ENCODE measurements at places on chromosomes 1 and 21.

GRCh38 chr1:239368436-239369109 is 17.8 kb upstream of the CHRM3 start:
- DNase-seq = no peak

DNA sequence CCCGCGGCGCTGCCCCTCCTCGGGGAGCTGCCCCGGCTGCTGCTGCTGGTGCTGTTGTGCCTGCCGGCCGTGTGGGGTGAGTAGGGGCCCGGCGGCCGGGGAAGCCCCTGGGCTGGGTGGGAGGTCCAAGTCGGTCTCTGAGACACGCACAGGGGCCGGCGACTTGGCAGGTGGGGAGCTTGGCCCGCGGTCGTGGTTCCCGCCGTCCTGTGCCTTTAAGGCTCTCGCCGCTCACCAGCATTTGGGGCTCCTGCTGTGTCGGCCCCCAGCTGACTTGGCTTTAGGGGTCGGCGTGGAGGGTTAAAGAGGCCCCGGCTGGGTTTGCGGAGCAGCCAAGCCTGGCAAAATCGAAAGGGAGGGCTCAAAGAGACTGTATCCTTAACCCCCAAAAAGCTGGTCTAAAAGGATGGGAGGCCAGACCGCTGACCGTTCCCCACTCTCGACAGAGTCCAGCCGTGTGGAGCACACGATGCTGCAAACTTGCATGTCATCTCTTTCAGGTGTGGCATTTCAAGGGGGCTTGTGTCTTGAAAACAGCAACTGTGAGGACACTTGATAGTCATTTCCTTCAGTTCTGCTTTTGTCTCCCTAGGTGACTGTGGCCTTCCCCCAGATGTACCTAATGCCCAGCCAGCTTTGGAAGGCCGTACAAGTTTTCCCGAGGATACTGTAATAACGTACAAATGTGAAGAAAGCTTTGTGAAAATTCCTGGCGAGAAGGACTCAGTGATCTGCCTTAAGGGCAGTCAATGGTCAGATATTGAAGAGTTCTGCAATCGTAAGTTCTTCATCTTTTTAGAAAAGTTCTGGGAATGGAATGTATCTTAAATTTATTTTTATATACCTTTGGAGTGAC is 540 bp downstream of the CD55 start:
- peak; percentile 21 for DNase-seq

DNA sequence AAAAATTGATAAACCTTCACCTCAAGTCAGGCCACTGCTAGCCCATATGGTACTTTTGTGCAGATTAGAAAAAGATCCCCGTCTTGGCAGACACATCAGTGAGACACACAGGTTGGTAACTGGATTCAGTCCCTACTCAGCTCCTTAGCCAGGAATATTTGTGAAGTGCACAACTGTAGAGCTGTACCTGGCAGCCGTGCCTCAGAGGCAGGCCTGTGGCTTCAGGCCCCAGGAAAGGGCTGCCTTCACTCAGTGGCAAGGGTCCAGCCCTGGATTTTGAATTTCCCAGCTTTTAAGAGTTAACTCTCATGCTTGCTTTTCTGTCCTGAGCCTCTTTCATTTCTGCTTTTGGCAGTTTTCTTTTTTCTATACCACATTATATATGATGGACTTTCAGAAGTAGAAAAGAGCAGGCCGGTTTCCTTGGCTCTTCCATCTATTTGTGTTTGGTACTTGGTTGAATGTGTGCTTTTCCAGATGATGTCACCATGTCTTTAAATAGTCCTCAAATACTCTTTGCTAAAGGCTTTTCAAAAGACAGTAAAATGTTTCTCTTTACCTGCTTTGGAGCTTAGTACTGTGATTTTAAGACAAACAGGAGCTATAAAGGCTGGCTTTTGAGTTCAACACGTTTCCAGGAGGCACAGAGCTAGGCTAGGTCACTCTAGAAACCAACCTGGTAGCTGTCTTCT is 186.6 kb downstream of the AK5 start:
- no peak for DNase-seq

GRCh38 chr1:247385283-247385682 is 30.7 kb upstream of the NLRP3 start:
- DNase-seq = no peak

GRCh38 chr1:200873116-200873670 is 412 bp downstream of the GPR25 start:
- no peak for DNase-seq

DNA sequence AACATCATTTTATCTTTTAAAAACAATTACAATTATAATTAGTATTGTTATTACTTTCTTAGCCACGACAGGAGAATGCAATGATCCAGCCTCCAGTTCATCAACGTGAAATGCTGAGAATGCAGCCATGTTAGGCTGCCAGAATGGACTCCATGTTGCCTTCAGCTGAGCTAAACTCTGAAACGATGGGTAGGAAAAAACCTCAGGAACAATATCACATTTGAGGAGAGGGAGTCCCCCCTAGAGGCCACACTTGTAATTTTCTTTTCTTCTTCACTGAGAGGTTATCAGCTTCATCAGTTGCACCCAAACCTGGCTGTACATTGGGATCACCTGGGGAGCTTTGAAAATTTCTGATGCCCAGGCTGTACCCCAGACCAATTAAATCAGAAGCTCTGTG is 34.6 kb upstream of the DNAH14 start:
- no peak for DNase-seq

GRCh38 chr1:162984699-162985098 is 84.5 kb upstream of the RGS4 start:
- DNase-seq = no peak

DNA sequence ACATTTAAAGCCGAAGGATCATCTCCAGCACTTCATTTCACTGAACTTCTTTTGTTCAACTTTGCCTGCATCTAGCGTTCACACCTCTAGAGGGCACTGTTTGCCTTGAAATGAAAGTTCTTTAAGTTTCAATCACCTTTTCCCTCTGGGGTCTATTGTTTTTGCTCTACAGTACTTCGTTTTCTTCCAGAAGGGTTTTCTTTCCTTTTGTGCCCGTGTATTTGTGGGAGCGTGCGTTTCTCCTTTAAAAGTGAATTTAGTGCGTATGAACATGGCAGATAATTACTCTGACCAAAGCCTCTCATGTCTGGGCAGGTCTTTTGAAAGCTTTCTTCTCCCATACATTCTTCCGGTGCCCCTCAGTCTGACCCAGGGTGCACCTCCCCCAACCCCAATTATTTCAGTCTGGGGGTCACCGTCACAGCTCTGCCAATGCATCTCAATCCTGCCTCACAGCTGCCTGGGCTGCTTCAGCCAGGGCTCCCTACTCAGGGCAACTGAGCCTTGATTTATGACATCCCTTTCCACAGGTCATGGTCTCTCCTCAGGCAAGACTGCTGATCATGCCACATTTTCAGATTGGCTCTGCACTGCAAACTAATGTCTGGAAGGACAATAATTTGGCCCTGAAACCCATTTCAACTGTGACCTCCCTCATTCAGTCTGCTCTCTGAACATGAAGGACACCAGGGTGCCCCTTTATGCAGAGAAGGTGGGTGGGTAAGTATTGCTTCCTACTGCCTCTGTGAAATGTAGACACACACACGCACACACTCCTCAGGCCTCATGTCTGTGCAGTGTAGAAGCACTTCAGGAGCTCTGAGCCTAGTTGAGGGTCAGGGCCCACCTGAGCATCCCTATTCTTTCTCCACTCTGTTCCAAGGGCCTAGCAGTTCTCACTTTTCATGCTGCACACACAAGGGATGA is 88.6 kb downstream of the NUF2 start:
- no peak for DNase-seq

- no peak for DNase-seq
Observed at GRCh38 chr1:180836449-180836848, 76.2 kb upstream of the KIAA1614 start.

GRCh38 chr21:18370301-18370700 is 33.3 kb downstream of the TMPRSS15 start:
- DNase-seq = no peak

GRCh38 chr21:16504281-16504680 is 774.5 kb downstream of the USP25 start:
- DNase-seq = no peak

- no peak for DNase-seq
Observed at GRCh38 chr1:11301601-11302000, 28.6 kb downstream of the UBIAD1 start.

DNA sequence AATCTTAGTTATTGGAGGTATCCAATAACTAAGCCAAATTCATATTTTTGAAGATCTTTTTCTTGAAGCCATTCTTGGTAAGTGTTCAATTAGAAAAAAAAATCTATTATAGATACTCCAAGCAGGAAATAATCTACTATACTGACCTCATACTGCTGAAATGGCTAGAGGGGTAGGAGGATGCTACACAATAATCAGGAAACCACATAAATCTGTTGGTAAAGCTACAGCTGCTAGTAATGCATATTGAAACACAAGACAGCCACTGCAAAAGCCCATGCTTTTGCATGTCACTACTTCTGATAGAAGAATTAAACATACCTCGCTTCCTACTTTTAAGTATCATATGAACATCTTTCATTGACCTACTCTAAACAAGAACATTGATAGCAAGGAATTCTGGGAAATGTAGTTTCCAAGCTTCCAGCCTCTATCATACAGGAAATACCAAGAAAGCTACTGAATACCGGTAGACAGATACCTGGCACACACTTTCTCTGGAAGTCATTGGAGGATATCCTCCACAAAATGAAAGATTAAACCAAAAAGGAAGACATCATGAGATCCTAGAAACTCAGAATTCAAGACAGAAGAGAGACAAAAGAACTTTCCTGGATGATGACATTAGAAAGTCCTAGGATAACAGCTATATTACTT is 103.0 kb upstream of the VAV3 start:
- DNase-seq = no peak

GRCh38 chr1:115980998-115981993 is 5.0 kb downstream of the SLC22A15 start:
- DNase-seq = no peak

DNA sequence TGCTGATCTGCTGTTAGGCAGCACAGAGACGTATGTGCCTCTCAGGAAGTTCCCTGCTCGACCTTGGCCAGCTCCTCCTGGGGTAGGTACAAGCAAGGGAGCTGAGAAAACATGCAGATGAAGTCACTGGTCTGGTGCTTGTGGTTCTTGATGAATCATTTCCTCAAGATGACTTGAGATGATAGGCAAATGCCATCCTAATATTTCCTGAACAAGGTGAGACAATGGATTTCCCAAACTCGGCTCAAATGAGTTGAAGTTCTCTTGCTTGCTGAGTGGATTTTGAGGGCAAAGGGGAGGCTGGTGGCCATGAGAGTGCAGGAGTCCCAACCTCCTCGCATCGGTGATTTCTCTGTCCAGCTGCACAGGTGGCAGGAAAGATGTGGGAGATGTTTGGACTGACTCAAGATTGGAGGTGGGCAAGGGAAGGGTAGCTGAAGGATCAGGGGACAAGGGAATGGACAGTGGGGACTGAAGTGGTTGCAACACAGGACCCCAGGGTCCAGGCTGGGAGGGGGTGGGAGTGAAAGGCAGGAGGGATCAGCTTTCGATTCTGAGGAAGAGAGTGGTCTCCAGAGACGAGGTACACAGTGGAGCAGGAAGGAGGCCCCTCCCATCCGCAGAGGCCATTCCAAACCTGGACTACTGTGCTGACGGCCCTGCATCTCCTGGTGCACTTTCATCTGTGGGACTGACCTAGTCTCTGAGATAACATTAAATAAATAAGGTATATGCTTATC is 63.9 kb downstream of the CAPN2 start:
- no peak for DNase-seq

- DNase-seq = no peak
Observed at GRCh38 chr1:39779821-39780220, 8.7 kb upstream of the OXCT2 start.

- no peak for DNase-seq
Observed at GRCh38 chr1:160647329-160647720, 481 bp upstream of the SLAMF1 start.

- no peak for DNase-seq
Observed at GRCh38 chr1:151535326-151536271, 4.5 kb upstream of the TUFT1 start.

DNA sequence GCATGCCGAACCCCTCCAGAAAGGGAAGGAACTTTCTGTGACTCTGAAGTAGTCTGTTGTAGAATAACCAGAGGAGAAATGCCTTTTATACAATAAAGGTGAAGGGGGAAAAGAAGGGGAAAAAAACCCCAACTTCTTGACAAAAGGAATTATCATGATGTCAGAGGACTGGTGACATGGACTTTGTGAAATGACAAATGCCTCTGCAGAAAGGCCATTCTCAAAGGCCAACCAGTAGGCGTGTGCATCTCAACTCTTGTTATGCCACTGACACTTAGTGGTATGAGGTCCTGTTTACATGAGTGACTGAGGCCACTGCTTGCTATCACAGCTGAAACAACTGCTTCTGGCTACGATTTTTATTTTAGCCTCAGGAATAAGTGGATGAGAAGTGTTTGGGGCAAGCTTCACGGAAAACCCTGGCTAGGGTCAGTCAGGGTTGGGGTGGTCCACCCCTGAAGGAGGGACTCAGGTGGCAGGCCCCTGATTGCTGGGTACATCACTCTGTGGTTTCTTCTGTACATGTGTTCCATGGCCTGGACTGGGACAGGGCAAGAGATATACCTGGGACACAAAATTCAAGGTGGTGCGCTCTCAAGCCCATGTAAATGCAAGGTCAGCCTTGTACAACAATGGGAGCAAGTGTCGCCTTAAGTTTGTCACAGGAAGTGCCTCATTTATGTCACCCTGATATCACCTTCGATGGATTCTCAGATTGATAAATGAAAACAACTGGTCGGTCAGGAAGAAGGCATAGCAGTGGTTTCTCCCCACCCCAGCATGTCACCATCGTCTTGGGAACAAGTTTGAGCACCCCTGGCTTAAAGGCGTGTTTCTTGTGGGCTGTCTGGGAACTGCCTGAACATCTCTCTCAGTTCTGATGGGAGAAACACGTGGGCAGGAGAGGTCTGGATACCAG is 12.4 kb downstream of the RUNX1 start:
- no peak for DNase-seq

GRCh38 chr1:21260405-21261125 is 29.7 kb downstream of the ECE1 start:
- DNase-seq = no peak

DNA sequence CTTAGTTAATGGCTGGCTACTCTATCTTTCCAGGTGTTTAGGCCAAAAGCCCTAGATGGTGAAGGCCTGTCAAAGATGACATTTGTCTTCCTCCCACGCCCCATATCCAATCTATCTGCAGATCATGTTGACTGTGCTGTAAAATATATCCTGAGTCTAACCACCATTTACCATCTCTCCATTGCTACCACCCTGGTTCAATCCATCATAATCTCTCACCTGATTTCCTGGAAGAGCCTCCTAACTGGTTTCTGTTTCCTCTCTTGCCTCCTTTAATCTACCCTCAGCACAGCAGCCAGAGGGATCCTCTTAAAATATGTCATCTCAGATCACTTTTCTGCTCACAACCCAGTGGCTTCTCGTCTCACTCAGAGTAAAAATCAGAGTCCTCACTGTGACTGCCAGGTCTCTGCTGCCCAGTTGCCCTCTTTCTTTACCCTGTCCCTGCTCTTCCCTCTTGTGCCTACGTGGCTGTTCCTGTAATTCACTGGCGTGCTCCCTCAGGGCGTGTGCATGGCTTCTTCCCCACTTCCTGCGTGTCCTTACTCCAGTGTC is 17.8 kb downstream of the TMEM50A start:
- no peak for DNase-seq

GRCh38 chr21:37446552-37446951 is 80.0 kb downstream of the DYRK1A start:
- DNase-seq = no peak
